ENCODE measurements at places on chromosomes 1 and 21.

DNA sequence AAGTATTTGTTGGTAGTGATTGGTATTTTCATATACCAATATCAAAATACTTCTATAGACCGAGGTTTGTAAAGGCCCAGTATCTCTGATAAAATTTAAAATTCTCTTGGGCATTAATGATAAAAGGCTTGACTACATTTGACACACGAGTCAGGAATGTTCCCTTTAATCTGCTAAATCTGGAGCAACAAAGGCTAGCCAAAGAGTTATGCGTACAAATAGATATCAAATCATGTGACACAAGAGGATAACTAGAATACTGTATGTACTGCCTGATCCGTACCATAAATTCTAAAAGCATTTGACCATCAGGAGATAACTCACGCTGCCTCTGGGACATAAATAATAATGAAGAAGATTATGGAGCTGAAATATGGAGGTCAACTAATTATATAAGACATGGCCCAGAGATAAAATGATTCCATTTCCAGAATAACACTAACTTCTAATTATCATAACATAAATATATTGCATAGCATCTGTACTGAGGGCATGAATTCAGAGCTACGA is 64.2 kb upstream of the SH3GLB1 start:
- DNase-seq: no peak

GRCh38 chr1:110450929-110451328 is at the start of gene PROK1:
TSS of gene PROK1 (plus strand) at chr1:110451149. CDS start at chr1:110451217, 68 bp downstream.
- DNase-seq: no peak

DNA sequence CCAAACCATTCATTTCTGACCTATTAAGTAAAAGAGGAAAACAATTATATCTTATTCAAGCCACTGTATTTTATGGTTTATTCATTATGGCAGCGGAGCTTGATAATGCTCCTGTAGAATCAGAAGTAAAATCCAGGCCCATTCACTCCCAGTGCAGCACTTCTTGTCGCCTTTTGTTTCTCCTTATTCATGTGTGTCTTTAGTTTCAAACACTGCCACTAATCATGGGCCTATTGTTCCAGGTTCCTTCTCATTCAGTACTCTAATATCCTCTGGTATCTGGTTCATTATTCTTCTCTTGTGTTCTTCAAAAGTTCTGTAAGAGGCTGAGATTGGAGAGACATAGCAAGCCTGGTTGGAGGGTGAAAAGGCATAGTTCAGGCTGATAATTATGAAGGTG is 218.3 kb downstream of the LRRIQ3 start:
- no peak for DNase-seq

DNA sequence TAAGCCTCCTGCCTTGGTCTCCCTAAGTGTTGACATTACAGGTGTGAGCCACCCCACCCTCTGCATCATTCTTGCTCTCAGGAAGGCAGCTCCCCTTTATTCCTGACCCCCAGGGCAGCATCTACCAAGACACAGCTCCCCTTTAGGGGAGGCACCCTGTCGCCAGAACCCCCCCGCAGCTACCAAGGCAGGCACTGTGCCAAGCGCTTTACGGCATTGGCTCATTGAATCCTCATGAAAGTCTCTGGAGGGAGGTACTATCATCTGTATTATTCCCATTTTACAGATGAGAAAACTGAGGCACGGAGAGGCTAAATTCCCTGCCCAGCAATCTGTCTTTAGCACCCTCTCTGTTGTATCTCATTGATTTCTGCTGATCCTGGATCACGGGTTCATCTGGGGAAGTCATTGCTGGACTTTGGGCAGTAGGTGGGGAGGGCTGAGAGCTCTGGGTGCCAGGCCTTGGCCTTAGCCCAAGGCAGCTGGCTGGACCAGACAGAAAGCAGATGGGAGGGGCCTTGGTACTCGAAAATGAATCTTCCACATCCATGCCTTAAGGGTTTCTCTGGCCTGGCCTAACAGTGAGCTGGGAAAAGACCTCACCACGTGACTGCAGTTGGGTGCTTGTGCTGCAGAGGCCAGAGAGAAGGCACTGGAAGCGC is 5.9 kb downstream of the PLOD1 start:
- DNase-seq: no peak

GRCh38 chr1:186626356-186626932 is 53.8 kb downstream of the PTGS2 start:
- DNase-seq: no peak

DNA sequence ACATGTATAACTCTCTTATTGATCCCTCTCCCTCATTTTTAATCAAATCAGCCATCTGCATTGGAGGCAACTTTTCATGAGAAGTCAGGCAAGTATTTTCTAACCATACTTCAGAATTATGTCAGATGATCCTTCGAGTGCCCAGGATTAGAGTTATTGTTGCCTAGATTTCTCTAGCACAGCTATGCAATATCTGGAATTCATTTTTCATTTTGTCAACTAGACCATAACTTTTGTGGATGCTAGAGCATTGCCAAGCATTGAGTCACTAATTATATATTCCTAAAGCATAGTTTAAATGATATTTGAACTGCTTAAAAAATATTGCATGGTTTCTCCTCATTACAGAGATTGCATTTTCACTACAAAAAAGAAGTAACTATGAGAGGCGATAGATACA is 21.2 kb downstream of the HFM1 start:
- DNase-seq: no peak

GRCh38 chr1:145690587-145691558 is 16.3 kb downstream of the PDZK1 start:
- no peak for DNase-seq

GRCh38 chr1:244636488-244637259 is 16.3 kb upstream of the DESI2 start:
- no peak for DNase-seq

DNA sequence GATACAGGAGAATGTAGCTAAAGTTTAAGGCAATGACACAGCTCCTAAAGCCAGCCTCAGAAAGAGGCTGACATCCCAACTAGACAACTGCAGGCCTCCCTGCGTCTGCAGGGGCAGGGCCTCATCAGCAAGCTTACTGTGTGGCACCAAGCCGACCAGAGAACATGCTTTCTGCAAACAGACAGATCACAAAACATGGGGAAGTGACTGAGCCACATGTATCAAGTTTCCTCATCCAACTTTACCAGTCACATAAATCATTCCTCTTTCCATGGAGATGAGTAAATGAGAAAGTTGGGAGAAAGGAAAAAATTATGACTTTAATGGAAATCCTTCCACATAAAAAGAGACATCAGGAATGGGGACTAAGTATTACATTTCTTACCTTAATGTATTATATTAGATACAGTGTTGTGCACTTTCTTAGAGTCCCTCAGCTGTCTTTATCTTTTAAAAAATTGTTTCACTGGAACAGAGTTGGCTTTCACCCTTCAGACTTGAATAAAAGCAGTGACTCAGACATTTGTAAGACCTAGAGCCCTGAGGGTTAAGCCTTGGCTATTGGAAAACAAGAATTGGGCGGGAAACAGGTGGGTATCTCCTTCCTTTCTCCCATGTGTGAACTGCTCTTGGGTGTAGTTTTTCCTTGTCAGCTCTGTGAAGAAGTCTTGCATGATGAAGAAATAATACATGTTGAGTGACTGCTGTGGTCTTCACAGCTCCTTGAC is 305.7 kb upstream of the SNX7 start:
- DNase-seq: no peak

DNA sequence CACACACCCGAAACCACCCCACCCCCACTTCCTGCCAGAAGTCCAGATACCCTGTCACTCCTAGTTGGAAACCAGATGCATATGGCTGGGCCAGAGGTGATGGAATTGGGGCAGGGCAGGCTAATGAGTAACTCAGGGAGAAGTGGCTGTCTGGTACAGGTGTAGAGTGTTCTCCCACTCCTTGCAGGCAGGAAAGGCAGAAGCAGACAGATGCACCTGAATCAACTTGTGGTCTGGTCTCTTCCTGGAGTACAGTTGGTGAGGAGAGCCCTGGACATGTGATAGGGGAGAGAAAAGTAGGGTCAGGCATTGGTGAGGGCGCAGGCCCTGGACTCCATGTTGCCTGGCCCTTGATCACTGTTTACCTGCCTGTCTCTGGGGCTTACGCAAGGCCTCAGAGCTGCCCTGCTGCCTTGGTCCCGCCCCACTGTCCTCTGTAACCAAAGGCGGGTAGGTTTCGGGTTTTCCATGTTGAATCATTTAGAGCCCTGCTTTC is 2.5 kb downstream of the CGN start:
- no peak for DNase-seq

GRCh38 chr1:204868340-204868700 is 2.3 kb upstream of the NFASC start:
- DNase-seq: no peak

- DNase-seq: no peak
These were observed 44.7 kb upstream of the ZNF644 start for GRCh38 chr1:91066538-91066937.

All from iPS DF 19.7 (cell line).